Suppressor macrophage treated with lipopolysaccharide for 1 hour (primary cell): ENCODE measurements at places on chromosomes 12 and 14.

DNA sequence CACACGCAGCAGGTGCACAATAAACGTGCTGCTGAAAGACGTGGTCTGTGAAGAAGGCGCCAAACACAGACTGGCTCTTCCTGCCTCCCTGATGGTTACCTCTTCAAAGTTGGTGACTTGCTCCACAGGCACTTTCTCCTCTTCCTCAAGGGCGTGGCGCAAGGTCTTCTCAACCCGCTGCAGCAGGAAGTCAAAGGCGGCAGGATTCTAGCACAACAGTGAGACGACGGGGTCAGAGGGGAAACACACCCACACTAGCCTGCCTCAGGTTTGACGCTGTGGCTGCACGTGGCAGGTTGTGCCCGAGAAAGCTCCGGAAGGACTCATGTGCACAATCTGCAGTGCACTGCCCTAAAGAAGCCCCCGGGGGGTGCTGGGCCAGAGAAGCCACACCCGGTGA, 15.0 kb downstream of the POLE start:
- DNase-seq = no peak

DNA sequence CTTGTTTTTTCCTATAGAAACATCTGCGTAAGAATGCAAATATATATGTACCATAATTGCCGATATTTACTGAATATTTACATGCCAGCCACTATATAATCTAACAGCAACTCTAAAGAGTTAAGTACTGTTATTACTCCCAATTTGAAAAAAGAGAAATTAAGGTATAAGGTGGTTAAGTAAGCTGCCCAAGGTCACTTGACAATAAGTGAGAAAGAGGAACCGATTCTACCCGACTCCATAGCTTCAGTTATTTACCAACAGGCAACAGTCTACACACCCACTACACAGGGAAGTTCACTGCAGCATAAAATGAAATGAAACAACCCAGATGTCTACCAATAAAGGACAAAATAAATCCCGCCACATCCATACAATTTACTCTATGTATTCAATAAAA, 1.1 kb downstream of the MIS18BP1 start:
- DNase-seq = peak; percentile 76

DNA sequence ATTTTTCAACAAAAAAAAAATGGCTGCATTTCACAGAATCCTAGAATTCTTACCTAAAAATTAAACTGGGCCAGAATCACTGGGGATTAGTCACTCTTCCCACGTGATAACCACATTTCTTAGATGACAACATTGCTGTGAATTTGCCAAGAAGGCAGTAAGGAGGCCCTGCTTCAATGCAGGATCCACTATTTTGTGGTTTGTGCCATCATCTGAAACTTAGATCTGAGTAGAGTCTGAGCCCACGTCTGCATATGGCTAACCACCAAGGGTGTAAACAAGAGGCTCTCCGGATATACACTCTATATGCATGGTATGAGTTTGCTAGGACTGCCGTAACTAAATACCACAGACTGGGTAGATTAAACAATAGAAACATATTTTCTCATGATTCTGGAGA, 24.4 kb upstream of the TBX5 start:
- DNase-seq = no peak

DNA sequence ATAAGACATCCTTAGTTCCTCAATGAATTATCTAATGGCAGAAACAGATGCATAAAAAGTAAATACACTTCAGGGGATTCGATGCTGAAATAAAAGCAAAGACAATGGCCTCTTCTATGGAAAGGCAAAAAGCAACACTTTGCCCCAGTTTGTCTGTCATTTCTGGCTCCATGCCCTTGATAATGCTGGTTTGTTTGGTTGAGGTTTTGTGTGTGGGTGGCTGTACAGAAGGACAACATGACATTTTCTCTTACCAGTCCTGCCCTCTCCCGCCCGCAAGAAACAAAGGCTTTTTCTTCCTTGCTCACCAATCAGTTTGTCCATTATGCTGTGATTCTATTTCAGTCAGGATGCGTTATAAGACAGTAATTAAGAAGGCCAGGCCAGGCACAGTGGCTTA, 18.1 kb upstream of the WDR89 start:
- no peak for DNase-seq

GRCh38 chr12:121980191-121980891, 41.3 kb upstream of the BCL7A start:
- DNase-seq = peak; percentile 94

DNA sequence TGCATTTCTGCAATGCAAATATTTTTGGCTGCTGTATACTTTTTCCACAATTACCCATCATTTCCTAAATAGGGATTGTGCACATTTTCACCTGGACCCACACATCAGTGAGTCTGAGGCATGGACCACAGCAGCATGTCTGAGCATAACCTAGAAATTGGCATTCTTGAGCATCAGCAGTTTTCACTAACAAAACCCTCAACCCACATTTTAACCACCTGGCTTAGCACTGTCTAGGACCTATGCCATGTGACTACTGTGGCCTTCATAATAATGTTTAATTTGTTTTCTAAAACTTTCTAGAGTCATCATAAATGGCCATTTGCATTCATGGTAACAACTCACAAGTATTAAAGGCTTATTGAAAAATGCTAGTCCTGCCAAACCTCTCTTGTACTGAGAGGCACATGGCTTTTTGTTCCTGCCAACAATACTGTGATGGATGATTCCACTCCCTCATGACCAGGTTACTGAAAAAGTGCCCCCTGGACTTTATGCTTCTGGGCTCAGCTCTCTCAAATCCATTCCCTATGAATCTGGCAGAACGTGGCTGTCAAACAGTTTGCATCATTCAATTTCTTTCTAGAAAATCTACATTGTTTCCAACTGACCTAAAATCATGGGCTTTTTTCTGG, 240.0 kb downstream of the MDGA2 start:
- DNase-seq = no peak

DNA sequence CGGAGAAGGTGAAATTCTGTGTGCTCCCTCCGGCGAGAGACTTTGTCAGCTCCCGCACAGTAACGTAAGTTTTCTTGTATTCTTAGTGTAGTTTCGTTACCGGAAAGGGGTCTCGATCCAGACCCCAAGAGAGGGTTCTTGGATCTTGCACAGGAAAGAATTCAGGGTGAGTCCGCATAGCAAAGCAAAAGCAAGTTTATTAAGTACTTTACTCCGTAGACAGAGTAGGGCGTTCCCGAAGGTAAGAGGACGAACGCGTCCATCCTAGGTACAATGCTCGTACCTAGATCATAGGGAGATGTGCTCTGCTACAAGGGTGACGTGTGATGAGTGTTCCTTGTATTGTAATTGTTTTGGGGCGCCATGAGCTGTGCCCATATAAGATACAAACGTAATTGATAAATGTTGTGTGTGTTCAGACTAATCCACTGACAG, 293 bp downstream of the IFI27L1 start:
- DNase-seq = no peak

DNA sequence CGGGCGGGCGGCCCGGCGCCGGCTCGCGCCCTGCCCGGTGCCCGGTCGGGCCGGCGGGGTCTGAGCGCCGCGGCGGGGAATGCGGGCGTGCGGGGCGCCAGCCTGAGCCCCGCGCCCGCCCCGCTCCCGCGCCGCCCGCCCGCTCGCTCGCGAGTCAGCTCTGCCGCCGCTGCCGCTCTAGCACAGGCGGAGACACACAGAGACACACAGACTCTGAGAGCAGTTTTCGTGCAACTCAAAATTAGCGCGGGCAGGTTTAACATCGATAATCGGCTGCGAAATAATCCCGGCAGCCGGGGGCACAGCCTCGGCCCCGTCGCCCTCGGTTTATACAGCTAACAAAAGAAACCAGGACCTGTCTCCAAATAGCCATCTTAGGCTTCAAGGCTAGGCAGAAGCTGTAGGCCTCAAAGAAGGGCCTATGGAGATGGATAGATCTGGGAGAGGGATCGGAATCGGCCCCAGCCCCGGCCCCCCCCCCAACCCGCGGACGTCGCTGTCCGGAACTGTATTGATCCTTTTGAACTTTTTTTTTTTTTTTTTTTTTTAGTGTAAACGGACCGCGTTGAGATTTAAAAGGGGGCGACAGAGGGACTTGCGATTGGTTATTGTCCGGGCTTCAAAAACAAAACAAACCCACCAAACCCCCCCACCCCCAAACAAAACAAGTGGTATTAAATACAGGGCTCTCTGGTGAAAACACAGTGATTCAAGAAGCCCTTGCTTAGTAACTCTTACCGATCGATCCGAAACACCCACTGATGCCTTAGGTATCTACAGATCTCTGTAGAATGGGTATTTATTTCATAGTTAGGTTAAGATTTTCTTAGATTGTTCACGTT, 1.1 kb downstream of the ARID2 start:
- DNase-seq = peak; percentile 46

DNA sequence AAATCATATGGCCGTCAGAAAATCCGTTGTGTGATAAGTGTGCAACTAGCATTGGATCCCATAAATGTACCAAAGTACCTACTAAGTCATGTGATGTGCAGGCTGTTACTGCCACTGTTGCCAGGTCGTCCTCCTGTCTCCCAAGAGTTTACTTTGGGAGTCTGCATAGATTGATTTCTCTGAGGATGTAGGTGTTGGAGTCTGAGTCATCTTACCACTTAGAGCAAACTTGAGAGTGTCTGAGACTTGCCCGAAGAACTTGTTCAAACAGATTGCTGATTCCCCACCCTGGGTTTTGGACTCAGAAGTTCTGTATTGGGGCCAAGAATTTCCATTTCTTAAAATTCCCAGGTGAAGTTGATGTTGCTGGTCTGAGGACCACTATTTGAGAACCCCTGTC, 11.4 kb downstream of the TMX1 start:
- DNase-seq = no peak

- DNase-seq = no peak
These were observed 18.6 kb downstream of the PEX5 start for GRCh38 chr12:7207866-7208625.

DNA sequence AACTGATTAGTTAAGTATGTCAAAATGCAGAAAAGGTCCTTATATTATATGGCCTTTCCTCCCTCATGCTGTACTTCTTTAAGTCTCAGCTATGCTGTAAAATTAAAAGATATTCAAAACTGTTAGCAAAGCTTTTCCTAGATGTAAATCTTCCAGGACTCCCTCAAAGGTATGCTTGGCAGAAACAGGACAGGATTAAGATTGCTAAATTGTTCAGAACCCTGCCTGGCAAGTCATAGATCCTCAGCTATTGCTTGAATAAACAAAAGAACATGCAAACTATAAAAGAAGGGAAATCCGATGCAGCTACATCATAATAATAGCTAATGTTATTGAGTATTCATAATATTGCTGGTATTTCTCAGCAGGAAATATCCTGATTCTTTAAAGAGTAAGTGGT, 322.6 kb downstream of the CCDC91 start:
- no peak for DNase-seq

DNA sequence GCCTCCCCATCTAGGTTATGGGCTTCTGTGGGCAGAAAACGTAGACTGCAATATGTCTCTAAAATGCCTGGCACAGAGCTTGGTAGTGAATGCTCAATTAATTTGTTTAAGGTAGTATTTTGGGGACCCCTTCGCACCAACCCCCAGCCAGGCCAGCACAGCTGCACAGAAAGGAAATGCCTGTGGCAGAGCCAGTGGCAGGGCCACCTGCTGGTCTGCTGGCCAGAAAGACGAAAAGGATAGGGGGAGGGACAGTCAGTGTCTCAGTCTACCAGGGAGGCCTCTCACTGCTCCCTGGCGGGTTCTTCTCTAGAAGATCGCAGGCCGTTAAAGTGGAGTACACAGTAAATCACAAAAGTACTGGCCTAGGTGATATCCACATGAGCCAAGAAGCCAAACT, 3.5 kb downstream of the RAB15 start:
- DNase-seq = no peak

DNA sequence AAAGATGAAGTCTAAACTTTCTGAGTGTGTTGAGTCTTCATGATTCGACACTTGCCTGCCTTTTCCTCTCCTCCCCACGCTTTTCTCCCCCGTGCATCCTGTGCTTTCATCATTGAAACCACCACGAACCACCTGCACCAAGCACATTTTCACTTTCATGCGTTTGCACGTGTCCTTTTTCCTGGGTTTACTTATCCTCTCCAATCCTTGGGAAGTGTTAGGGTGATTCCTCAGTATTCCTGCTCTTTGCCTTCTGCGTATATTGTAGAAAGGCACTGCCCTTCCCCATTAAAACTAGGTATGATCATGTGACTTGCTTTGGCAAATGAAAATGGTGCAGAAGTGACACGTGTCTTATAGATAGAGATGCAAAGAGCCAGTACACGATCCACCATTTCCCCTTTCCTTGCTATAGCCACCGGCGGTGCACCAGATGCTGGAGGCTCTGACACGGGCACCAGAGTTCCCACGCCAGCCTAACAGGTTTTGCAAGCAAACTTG, 106.6 kb downstream of the BRMS1L start:
- DNase-seq = no peak

DNA sequence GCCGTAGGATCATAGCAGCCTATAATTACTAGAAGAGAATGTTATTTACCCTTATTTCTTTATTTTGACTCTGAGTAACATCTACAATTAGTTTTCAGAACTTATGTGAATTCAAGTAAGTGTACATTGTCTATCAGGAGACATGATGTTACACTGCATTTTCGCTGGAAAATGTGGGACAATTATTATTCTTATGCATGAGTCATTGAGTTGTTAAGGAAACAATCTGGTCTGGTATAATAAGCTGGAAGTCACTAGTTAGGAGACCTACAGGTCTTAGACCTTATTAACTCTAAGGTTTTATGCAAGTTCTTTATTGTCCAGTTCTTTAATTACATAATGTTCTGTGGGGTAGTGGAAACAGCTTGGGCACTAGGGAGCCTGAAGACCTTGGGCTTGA, 5.8 kb downstream of the KTN1 start:
- DNase-seq = no peak

DNA sequence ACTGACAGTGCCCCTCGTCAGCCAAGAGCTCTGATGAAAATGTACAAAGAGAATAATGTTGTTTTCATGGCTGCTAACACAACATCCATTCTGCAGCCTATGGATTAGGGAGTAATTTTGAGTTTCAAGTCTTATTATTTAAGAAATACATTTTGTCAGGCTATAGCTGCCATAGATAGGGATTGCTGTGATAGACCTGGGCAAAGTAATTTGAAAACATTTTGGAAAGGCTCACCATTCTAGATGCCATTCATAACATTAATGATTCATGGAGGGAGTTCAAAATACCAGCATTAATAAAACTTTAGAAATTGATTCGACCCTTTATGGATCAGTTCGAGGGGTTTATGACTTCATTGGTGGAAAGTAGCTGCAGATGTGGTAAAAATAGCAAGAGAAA, 149.8 kb downstream of the GPHN start:
- no peak for DNase-seq

- no peak for DNase-seq
These were observed 37.8 kb downstream of the RTN1 start for GRCh38 chr14:59832653-59833294.

DNA sequence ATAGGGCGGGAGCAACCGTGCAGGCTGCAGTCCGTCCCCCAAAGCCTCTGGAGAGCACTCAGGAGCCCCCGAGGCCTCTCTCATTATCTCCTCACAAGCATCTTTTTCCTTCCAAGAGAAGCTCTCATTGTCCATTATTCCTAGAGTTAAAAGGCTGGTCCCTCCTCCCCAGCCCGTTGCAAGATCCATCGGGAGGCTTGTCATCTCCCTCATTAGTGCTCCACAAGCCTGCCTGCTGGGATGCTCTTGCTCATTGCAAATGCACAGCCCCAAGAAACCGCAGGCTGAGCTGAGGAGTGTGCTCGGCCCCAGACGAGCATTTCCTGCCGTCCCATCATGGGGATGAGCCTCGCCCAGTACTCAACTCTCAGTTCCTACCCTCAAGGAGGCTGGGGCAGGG, 23.3 kb downstream of the NUAK1 start:
- no peak for DNase-seq

GRCh38 chr12:71281425-71281824, 123.6 kb upstream of the TSPAN8 start:
- DNase-seq = no peak
